ENCODE measurements at places on chromosomes 5 and 9. TPM values are rescaled to one million over a fixed set of nuclear protein-coding genes. Genes with fewer than 3 reads are reported as not detected.

The CER1 gene
- not detected for total RNA-seq

The HTR1A gene
- total RNA-seq: not detected

The PCSK5 gene
- 0.93 TPM for total RNA-seq

The RGMB gene
- total RNA-seq: 8.1 TPM

The WNT8A gene
- not detected for total RNA-seq

The PKD2L2 gene
- not detected for total RNA-seq
